ENCODE measurements at places on chromosomes 7 and 10.

DNA sequence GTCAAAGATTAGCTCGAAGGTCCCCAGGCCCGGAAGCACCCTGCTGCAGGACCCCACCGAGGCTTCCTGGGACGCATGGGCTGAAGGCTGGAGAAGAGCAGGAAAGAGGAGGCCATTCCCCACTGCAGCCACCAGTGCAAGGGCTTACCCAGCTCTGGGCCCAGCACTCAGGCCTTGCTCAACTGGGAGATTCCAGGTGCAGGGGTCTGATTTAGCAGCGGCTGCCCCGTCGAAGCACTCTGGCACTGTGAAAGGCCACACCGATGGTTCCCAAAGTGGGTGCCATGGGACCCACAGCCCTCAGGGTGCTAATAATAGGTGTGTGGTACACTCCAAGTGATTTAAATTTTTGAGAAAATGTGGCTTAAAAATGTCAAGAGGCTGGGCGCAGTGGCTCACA, 130.9 kb downstream of the OAT start:
- DNase-seq: no peak

DNA sequence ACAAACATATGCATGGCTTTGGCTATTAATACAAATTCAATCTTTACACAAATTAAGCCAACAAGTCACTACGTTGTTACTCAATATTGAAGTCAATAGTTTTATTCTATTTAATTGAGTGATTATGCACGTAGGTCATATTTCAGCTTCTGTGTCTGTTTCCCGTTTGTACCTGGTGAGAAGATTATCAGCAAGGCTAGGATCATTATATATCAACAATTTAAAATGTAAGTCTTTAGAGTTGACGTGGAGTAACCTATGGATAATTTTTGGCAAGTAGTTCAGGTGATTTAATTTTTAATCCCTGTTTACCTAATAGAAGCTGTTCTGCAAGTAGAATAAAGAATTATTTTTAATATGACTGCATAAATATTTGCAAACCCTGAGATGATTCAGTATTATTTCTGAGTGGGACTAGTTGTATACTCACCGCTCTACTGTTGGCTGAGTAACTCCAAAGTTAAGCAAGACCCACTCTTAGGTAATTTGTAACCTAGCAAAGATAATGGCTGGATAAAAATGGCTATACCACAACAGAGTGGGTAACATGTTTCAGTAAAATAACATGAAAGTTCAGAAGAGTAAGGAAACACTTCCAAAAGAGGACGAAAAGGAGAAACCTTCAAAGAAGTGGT, 161.0 kb downstream of the HGF start:
- no peak for DNase-seq

DNA sequence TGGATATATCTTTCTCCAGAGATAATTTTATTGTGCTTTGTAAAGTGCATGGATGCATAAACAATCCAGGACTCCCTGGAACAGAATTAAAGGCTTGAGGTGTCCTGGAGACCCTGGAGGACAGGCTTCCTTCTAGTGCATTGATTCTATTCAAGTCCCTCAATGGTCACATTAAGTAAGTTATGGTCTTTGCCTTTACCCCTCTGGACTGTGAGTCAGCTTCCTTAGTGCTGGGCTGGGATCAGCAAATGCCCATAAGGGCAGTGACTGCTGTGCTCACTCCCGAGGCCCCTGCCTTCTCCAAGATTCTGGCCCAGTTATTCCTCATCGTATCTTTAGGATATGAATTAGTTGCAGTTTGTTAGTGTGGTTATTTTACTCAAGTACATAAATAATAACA, 178.7 kb upstream of the PRSS58 start:
- no peak for DNase-seq

DNA sequence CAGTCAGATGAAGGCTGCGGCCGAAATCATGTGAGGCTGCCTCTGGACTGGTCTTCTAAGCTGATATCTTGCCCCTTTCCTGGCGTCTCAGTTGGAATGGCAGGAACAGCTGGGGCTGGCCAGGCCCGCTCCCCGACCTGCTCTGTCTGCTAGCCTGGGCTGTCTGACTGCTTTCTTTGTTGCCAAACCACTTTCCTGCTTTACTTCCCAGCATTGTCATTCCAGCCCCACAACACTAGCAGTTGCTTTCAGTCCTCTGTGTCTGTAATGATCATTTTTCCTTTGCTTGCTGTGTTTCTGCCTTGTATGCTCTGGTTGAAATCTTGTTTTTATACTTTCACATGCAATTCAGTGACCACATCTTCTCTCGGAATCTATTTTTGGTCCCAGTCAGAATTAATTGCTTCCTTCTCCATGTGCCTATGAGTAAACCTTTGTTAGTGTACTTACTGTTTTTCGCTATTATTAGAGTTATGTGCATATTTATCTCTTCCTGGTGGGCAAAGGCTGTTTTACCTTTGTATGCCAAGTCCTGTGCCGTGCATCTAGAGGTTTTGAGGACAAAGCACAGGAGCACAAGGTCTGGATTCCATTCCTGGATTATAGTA, 21.6 kb downstream of the PRPF18 start:
- DNase-seq: no peak

DNA sequence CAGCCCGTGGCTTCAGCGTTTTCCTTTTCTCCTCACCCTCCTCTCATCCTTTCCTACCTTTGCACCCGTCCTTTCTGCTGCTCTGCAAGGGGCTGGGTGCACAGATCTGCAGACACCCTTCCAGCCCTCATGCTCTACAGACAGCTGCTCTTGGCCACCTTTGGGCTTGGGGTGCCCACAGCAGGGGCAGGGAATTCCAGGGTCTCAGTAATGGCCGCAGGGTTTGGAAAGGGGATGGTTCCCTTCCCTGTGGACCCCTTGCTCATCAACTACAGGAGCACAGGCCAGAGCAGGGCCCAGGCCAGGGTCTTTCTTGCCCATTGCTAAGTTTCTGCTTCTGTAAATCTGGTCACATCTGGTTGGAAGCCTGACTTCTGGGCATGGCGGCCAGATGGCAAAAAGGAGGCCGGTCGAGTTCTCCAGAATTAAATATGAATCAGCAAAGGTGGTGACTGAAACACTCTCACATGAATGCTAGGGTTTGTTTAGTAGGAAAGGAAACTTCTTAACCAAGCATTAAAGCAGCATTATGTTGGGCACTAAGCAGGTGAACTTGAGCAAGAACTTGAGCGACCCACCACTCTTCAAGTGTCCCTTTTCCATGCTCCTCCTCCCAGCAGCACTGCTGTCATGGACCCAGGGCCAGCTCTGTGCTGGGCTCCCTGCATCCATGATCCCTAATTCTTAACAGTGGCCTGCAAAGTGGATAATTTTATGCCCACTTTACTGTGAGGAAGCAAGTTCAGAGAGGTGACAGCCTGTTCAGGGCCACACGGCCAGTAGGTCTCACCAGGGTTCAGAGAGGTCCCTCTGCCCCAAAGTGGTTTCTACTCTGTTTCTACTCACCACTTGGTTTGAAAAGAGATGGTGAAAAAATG, 1.5 kb downstream of the ECHDC3 start:
- DNase-seq: no peak

GRCh38 chr7:47932016-47932415, 16.2 kb downstream of the PKD1L1 start:
- DNase-seq: no peak

- no peak for DNase-seq
Measured at GRCh38 chr10:28838908-28839307, 161.6 kb downstream of the BAMBI start.

- DNase-seq: no peak
Measured at GRCh38 chr7:54833001-54833467, 74.0 kb upstream of the SEC61G start.

- DNase-seq: no peak
Measured at GRCh38 chr7:148146346-148146745, 444.2 kb upstream of the C7orf33 start.

- DNase-seq: no peak
Measured at GRCh38 chr7:22286436-22286835, 70.5 kb downstream of the RAPGEF5 start.

- no peak for DNase-seq
Measured at GRCh38 chr7:4787947-4788626, 12.7 kb downstream of the AP5Z1 start.

DNA sequence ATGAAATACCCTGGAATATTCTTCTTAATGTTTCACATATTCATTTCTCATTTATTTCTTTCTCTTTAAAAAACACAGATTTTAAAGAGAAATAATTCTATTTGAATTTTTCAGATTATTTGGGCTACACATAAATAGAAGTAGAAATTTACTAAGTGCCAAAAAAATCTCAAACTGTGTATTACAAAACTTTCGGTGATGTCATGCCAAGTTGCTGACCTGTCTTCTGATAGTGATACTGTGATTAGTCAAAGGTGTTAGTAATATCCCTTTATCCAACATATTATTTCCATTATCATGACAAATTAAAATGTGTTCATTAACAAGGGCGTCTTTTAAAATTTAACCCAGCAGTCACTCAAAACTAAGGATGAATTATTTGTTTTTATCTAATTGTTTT, 60.1 kb downstream of the COL28A1 start:
- DNase-seq: no peak

GRCh38 chr7:74056096-74056915, 27.3 kb upstream of the LIMK1 start:
- DNase-seq: no peak

GRCh38 chr10:124911124-124912067, 30.5 kb upstream of the ZRANB1 start:
- no peak for DNase-seq

- no peak for DNase-seq
Measured at GRCh38 chr7:1290679-1291356, 58.1 kb downstream of the UNCX start.

- DNase-seq: no peak
Measured at GRCh38 chr7:141441837-141442627, 109.2 kb upstream of the AGK start.

- no peak for DNase-seq
Measured at GRCh38 chr7:22351878-22352277, 5.1 kb downstream of the RAPGEF5 start.

DNA sequence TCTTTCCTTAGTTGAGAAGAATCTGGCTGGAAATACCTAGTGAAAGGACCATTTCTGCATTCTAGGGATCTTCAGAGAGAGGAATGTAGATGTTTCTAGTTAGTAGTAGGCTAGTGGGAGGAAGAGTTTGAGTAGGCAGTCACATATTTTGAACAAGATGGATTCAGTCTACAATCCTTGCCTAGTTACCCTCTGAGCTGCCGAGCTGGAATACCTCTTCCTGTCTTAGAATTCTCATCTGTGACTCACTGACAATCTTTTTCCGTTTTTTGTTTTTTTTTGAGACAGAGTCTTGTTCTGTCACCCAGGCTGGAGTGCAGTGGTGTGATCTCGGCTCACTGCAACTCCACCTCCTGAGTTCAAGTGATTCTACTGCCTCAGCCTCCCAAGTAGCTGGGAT, 30.7 kb upstream of the PLPP4 start:
- no peak for DNase-seq

DNA sequence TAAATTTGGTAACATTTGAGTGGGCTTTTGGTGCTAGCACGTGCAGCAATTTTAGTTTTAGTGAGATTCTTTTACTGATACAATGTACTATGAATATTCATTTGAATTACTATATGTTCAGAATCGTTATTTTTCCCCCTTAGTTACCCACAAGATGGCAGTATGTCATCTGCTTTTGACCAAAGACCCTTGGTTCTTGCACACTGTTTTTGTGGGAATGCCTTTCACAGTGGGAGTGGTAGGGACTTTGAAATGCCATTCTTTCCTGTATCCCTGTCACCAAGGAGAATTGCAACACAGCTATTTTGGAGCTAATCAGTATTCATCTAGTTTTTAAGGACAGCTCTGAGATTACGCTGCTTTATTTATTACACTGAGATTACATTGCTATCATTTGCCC, 40.6 kb downstream of the SEC23IP start:
- DNase-seq: no peak

- no peak for DNase-seq
Measured at GRCh38 chr10:62580396-62580795, 206.2 kb downstream of the ZNF365 start.

- DNase-seq: no peak
Measured at GRCh38 chr7:46198701-46199100, 277.6 kb upstream of the IGFBP3 start.

DNA sequence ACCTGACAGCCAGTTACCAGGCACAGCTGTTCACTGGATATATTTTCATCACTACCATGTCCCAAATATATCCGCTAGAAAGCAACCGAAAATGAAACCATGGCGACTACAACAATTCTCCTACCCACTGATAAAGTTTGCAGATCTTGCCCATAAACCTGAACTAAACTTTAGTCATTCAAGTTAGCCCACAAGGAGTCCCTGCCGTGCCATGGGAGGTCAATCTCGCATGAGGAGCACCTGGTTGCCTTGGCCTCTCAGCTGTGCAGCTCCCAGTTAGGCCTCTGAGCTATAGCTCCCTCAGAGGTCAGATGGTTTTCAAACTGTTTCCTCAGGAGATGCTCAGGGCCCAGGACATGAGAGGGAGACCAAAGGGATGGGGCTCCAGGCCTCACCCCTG, 211.1 kb upstream of the RNF32 start:
- DNase-seq: no peak

GRCh38 chr7:8184221-8184620, 77.7 kb downstream of the ICA1 start:
- no peak for DNase-seq

DNA sequence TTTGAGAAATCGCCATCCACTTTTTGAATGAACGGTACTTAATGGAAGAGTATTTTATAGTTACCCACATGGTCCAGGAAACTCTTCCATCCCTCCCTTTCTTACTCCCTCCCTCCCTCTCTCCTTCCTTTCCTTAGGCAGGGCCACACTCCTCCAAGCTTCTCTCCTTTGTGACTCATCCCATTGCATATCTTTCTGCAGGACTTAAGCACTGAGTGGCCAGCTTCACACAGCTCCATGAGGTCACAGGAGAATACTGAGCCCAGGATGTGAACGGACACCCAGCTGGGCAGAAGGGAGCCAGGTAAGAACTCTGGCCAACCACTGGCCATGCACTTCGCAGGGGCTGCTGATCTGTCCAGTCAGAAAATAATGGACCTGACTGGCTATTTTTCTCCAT, 189.7 kb upstream of the ADCY1 start:
- DNase-seq: no peak

GRCh38 chr10:35723059-35723458, 81.0 kb upstream of the FZD8 start:
- no peak for DNase-seq

- DNase-seq: no peak
Measured at GRCh38 chr10:103558911-103559310, 65.4 kb downstream of the NEURL1 start.

- no peak for DNase-seq
Measured at GRCh38 chr7:11343818-11344413, 370.2 kb downstream of the PHF14 start.

GRCh38 chr10:51759896-51760534, 60.6 kb upstream of the CSTF2T start:
- DNase-seq: no peak

GRCh38 chr7:116601426-116601825, 70.6 kb upstream of the MET start:
- DNase-seq: no peak

DNA sequence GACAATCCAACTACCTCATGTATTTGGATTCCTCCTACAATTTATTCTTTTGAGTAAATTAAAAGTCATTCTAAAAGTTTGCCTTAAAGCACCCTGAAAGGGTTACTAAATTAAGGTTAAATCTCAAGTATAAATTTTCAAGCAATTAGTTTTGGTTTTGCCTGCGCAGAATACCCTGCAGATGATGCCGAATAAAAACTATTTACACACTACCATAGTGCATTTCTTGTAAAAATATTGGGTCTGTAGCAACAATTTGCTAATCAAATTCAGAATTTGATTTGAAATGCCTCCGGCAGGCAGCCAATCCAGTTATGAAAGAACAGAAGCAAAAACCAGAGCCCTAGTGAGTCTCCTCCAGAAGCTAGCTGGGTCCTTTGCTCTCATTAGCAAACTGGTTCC, 122.2 kb downstream of the TWIST1 start:
- no peak for DNase-seq
